ENCODE measurements at places on chromosomes 16 and 17.

- DNase-seq = no peak
These were observed 26.0 kb downstream of the TMEM204 start for GRCh38 chr16:1559446-1559975.

DNA sequence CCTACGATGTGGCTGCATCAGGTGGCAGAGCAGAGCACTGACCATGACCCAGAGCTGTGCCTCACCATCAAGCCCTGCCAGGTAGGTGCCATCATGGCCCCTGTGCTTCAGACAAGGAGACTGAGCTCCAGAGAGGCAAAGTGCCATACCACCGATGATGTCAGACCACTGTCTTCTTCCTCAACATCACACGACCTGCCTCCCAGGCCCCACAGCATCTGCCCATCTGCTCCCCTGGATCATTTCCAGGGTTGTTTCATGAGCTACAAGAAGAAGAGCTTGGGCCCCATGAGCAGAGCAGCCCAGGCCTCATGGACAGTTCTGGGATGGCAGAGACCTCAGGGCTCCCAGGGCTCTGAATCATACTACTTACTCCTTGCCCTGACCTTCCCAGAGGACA lies 9.9 kb downstream of the XYLT1 start:
- DNase-seq = no peak

DNA sequence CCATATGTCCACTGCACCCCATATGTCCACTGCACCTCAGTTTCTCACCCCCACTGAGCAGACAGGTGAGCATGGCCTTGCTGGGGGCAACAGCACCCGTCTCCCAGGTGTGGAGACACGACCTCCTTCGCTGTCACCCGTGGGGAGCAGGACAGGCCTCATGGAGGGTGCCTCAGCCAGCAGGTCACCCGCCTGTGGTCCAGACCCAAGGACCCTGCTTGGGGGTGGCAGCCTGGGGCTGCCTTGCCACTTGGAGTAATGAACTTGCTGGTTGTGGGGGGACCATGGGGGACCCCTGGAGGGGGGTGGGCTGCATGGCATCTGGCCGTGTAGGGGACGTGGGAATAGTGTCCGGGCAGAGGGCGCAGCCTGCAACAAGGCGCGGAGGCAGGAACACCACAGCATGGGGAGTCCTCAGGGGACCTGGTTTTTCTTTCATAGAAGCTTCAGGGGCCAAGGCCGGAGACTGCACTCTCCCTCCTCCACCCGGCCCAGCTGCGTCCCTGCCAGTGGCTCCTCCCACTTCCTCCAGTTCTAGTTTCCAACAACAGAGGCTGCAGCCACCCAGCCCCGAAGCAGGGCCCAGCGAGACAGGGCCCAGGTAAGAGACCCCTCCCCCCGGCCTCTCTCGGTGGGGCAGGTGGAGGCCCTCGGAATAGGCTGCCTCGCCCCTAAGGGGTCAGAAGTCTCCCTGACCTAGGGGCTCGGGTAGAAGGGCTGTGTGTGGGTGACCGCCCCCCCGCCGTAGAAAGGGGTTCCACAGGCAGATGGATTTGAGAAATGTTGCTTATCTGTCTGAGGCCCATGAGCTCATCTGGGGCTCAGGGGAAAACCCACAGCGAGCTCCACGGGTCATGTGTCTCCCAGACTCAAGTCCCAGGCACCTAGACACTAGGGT lies at the start of gene NHLRC4:
Gene NHLRC4 (plus strand): TSS at position 531 of the 898 bp plus-strand sequence. CDS start 1,043 bp downstream, outside the sequence.
- DNase-seq = no peak

DNA sequence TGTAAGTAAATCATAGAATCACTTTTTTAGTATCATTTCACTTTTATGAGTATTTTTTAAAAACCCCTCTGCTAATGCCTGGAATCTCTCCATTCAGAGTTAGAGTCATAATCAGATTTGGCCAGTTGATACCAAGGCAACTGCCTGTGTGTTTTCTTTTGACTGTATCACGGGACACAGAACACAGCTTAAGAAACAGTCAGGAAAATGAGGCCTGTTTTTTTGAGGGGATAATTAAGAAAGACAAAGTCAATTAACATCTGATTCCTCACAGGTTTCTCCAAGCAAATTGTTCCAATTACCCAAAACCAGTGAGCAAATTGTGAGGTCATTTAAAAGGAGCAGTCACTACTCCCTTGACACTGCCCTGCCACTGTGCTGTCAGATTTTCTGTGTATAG lies 944.5 kb upstream of the SOX9 start:
- no peak for DNase-seq

- no peak for DNase-seq
These were observed 46.9 kb upstream of the TAC4 start for GRCh38 chr17:49894761-49895160.

Data from NCI-H1417 treated with DMSO at 0.1 percent for 48 hours (cell line).